ENCODE measurements at places on chromosomes 2 and 18.

- DNase-seq = no peak
Measured at GRCh38 chr18:32351032-32351431, 119.7 kb downstream of the GAREM1 start.

GRCh38 chr2:99776206-99776905 is 286.5 kb upstream of the REV1 start:
- no peak for DNase-seq

- DNase-seq = no peak
Measured at GRCh38 chr18:1464444-1465217, 560.0 kb downstream of the ADCYAP1 start.

DNA sequence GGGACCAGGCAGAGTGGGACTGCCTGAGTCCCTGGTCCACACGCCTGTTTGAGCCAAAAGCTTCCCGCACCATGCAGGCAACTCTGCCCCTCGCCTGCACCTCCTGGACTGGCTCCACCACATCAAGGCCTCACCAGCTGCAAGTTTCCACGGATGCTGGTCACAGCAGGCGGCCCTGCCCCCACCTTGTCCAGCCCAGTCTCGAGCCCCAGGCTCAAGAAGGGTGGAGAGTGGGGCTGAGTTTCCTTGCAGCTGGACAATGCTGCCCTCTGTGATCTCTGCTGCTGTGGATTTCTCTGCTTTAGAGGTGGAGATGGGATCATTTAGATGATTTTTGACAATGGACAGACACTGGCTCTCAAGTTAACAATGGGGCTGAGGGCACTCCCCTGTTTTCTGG is 74.9 kb downstream of the MTCL1 start:
- peak; percentile 26 for DNase-seq
